ENCODE measurements at places on chromosomes 6 and 20.

DNA sequence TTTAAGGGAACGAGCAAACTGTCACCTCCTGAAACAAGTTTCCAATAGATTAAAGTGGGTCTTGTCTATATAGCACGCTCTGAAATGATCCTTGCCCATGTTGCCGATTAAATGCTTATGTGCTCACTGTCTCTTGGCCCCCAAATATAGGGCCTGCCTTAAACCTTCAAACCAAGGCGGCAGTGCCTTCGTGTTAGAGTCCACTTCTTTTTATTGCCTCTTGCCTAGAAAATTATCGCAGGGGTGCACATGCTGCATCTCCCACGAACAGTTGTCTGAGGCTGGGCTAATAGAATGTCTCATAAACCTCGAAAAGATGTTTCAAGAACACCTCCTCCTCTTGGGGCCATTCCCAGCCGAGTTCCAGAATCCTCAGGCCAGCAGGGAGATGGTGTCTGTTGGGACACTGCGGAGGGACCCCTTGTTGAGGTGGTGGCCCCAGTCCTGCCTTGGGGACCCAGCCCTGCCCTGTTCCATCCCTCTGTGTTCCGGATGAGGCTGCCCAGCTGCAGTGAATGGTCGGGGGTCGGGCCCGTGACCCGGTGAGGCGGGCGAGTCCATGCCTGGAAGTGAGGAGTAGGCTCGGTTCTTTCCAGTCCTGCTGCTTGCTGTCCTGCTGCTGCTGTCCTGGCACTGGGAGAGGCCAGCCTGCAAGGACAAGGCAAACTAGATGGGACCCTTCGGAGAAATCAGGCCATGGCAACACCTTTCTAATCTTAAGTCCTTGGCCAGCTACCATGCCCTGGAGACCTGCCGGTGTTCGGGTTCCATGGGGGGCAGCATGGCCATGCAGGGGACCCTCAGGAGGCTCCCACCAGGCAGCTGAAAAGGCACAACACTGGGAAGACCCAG is 34.7 kb upstream of the SLCO4A1 start:
- DNase-seq: no peak

DNA sequence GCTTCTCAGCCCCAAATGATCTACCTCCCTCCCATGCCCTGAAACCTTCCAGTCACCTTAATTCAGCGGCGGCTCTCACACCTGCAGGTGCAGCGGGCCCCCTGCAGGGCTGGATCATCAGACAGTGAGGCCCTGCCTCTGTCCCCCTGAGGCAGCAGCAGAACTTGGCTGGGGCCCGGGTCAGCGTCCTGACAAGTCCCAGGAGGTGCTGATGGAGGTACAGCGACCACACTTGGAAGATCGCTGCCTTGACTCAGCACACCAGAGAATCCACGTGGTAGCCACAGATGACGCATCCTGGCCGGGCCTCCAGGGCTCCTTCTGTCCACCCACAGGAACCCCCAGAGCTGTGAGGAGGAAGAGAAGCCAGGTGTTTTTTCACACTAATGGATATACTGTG is 116.4 kb upstream of the THBS2 start:
- DNase-seq: no peak

GRCh38 chr20:57480444-57481160 is 44.3 kb downstream of the CTCFL start:
- DNase-seq: no peak

DNA sequence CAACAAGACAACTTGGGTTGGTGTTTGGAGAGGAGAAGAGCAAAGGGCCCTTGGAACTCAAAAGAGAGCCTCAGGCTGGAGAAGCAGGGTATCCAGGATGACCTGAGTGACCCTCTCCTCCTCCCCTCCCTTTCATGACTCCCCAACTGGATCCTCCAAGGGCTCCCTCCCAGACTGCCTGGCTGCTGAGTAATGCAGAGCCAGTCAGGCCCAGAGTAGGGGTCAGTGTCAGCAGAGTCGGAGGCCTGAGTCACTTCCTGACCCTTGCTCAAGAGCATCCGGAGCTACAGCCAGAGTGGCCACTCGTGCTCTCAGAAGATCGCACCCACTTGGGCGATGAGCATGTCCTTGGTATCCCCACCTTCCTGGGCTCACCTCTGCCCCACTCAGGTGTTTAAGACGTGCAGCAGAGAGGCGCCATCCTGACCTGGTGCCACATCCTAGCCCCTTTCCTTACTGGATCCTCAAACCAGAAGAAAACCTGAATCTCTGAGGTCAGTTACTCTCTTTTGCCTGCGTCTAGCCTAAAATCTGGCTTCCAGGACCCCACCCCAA is 2.8 kb upstream of the MAPK13 start:
- no peak for DNase-seq

DNA sequence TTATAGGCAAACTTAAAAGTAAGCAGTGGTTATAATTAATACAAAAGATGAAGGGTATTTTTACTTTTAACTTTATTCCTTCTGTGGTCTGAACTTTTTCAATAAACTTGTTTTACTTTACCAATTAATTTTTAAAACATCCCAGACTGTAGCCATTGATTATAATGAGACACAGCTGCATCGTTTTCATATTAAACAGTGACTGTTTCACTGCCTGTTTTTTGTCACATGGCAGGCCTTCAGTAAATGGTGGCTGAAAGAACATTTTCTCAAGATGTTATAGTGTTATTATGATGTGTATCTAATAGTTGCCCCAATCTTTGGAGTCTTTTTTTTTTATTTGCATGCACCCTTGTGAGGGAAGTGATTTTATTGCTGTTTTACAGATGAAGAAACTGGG is 95.1 kb downstream of the PLCB4 start:
- no peak for DNase-seq

GRCh38 chr6:158086504-158087223 is 81.4 kb downstream of the SERAC1 start:
- DNase-seq: no peak

DNA sequence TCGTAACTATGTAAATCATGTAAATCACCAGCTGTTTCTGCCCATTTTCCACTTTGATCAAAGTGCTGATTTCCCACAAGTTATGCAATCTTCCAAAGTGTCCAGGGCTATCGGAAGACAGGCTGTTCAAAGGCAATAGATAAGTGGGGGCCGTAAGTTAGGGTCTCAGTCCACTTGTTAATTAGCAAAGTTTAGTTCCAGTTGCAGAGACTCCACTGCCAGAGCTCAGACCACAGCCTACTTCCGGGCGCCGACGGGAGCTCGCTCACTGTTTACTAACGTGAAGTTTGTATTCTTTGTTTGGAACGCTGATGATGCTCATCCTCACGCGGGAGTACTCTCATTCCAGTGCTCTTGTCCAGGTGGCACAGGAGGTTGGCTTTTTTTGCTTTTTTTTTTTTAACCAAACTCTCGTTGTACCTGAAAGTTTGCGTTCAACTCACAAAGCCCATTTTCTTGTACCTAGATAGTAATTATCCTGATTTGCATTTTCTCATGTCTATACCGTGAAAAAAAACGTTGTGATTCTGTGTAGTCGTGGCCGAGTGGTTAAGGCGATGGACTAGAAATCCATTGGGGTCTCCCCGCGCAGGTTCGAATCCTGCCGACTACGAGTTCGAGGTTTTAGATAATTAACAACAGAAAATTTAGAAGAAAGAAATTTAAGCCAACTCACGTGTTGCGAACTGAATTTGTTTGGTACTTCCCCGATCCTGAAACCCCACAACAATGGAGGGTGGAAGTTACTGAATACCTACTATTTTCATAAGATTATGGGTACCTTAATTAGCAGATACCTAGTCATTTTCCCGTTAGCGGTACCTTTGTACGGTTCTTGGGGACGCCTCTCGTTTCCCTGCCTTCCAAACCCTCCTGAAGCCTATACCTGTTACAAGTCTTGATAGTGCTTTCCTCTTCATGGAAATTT is 29.9 kb upstream of the ZNF184 start:
- peak; percentile 69 for DNase-seq

- no peak for DNase-seq
Measured at GRCh38 chr20:37392441-37393195, 46.7 kb downstream of the SRC start.

DNA sequence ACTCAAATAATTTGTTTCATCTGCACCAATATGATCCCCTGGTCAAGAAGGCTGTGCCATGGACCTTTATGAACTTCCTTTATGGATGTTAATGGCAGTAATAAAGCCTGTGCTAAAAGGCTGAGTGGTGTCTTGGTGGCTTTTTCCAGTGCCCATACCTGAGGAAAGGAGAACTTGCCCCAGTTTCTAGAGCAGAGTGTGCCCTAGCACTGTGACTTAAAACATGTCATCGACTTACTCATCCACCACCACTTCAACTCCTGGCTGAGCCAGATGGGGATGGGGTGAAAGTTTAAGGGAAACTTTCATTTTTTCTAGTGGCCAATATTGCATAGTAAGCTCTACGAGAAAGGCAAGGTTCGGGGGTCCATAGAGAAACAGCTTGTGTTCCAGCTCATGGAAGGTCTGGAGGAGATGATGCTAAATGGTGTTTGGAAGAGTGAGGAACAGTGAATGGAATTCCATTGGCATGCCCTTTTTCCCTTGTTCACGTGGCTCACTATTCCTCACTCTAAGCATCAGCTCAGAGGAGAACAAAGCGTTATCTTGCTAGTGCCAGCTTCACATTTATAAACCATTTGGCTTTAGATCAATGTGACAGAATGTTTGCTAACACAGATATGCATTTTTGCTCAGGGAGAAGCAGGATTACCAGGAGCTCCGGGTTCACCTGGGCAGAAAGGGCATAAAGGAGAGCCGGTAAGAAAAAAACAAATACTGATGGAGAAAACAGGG is 71.2 kb downstream of the COL19A1 start:
- DNase-seq: no peak

GRCh38 chr6:108078191-108078590 is 3.6 kb upstream of the OSTM1 start:
- DNase-seq: no peak
